ENCODE measurements at places on chromosomes 3 and 15.

DNA sequence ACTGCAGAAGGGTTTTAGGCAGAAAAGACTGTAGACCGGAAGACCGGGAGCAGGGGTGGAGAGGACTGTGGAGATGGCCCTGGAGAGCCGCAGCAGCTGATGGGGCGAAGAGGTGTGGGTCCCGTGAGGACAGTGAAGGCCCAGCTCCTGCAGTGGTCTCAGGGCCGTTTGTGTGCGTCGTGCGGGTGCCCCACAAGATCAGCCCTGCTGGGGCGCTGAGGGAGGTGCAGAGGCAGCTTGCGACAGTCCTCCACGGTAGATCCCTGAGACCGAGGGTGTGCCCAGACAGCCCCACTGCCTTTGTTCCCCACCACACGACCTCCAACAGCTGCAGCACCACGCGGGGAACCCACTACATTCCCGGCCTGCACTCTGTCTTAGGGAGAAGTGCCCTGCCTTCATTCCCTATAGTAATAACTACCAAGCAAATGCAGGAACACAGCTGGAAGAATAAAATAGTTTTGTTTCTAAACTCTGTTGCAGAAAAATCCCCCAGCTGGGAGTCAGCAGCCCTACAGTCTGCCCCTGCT is 19.0 kb upstream of the CRABP1 start:
- H3K36me3 ChIP-seq = no peaks in the 10 kb centered on the region
- no peak overlapping the region for H3K27ac ChIP-seq
- H3K27me3 ChIP-seq = no peaks in the 10 kb centered on the region
- DNase-seq = no peak
- H3K4me3 ChIP-seq = no peak overlapping the region

DNA sequence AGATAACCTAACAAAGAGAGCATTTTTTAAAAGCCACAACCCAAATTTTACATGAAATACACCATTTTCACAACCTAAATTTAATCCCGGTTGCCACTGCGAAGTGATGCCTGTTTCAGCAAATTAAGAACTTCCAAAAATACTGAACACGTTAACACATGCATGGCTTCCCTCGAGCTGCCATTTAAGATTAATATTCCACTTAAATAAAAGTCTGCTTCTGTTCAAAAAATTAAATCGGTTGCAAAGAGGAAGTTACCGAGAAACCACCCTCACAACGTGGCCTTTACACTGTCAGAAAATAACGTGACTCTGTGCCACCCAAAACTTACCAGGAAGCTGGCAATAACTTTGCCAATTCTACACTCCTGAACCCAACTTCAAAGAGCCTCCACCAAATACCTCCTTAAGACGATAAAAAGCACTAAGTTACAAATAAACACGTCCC is 1.2 kb downstream of the TBL1XR1 start:
- peak overlapping the region; percentile 96 for H3K27ac ChIP-seq
- H3K27me3 ChIP-seq = no peaks in the 10 kb centered on the region
- H3K4me1 ChIP-seq = peaks cover 19% of the 10 kb centered on the region

DNA sequence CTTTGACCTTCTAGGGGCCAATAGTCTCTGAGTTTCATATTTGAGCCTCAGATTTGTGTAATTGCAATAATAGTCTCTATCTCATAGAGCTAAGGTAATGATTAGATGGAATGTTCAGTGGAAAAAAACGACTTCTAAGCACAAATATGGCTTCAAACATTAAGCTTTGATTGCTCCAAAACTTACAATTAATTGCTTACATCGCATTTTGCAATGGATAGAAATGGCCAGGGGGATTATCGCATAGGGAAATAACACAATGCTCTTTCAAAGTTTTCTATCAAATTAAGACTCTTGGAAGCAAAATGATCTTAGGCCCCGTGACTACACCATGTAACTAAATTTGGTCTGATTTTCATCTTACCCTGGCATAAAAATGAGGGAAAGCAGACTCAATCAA is 888.6 kb downstream of the AGBL1 start:
- no peak overlapping the region for H3K27ac ChIP-seq
- H3K4me3 ChIP-seq = no peak overlapping the region
- no peaks in the 10 kb centered on the region for H3K4me1 ChIP-seq

GRCh38 chr15:69359722-69360121 is 54.4 kb upstream of the KIF23 start:
- no peaks in the 10 kb centered on the region for H3K4me1 ChIP-seq
- peak; percentile 41 for DNase-seq
- no peak overlapping the region for H3K4me3 ChIP-seq
- no peaks in the 10 kb centered on the region for H3K36me3 ChIP-seq
- no peak overlapping the region for H3K27ac ChIP-seq
- no peaks in the 10 kb centered on the region for H3K27me3 ChIP-seq

DNA sequence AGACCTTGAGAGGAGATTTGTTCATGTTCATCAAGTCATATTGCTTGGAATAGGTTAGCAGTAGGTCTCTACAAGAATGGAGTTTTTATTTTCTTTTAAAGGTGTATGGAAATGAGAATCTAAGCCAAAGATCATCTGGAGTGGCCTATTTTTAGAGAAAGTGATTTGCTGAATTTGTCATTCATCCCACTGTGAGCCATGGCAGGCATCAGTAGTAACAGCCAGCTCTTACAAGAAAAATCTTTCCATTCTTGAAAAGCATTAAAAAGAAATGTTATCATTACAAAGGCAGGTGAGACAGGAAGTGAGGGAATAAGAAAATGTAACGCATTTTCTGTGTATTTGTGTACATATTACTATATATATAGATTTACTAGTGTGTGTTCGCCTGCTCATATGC is 29.6 kb downstream of the STAC start:
- no peak overlapping the region for H3K27ac ChIP-seq
- no peaks in the 10 kb centered on the region for H3K27me3 ChIP-seq
- no peaks in the 10 kb centered on the region for H3K36me3 ChIP-seq
- no peaks in the 10 kb centered on the region for H3K4me1 ChIP-seq
- no peak overlapping the region for H3K4me3 ChIP-seq

DNA sequence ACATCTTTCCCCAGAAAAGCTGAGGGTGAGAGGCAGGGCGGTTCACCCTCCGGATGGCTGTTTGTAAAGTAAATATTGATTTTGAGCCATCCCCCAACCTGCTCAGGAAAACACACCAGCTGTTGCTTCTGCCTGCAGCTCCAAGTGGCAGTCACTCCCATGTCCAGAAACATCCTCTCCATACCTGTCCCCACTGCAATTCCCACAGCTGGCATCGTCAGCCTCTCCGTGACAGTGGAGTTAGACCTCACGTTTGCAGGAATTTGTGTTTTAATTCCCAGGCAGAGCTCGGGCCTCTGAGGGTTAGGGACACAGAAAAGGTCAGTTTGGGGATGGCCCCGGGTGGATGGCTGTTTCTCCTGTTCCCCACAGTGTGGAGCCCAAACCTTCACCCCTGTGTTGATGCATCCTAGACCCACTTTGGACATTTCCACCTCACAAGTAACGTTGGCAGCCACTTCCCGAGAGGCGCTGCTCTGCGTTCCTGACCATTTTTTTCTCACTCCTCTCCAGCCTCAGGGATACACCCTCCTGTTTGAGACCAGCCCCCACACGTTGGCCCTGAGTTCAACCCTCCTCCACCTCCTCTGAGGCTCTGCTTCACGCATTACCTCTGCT is 11.8 kb upstream of the FAM174B start:
- peak overlapping the region; percentile 12 for H3K4me3 ChIP-seq
- DNase-seq = no peak
- peaks cover 11% of the 10 kb centered on the region for H3K4me1 ChIP-seq
- H3K27ac ChIP-seq = no peak overlapping the region

- H3K4me1 ChIP-seq = no peaks in the 10 kb centered on the region
- H3K27ac ChIP-seq = no peak overlapping the region
- H3K27me3 ChIP-seq = no peaks in the 10 kb centered on the region
- H3K36me3 ChIP-seq = peaks cover 63% of the 10 kb centered on the region
Observed at GRCh38 chr3:4709341-4709740, 216.2 kb downstream of the ITPR1 start.

GRCh38 chr3:118729546-118729945 is 305.1 kb downstream of the IGSF11 start:
- H3K27ac ChIP-seq = no peak overlapping the region
- H3K36me3 ChIP-seq = no peaks in the 10 kb centered on the region
- no peak for DNase-seq
- H3K4me1 ChIP-seq = no peaks in the 10 kb centered on the region
- no peaks in the 10 kb centered on the region for H3K27me3 ChIP-seq

DNA sequence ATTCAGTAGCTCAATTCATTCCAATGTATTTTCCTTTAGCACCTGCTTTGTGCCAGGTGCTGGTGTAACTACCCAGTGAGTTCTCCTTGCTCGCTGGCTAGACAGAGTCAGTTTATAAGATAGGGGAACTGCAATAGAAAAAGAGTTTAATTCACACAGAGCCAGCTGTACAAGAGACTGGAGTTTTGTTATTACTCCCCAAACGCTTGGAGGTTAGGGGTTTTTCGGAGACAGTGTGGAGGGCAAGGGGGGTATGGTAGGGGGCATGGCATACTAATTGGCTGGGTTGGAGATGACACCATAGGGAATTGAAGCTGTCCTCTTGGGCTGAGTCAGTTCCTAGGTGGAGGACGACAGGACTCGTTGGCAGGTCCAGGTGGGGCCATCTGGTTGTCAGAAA is 5.4 kb upstream of the CFAP91 start:
- no peaks in the 10 kb centered on the region for H3K36me3 ChIP-seq
- H3K4me1 ChIP-seq = peaks cover 4% of the 10 kb centered on the region
- no peak overlapping the region for H3K4me3 ChIP-seq
- no peak for DNase-seq
- no peak overlapping the region for H3K27ac ChIP-seq

- no peaks in the 10 kb centered on the region for H3K36me3 ChIP-seq
- H3K27me3 ChIP-seq = no peaks in the 10 kb centered on the region
- H3K4me1 ChIP-seq = no peaks in the 10 kb centered on the region
- H3K27ac ChIP-seq = no peak overlapping the region
- no peak for DNase-seq
- no peak overlapping the region for H3K4me3 ChIP-seq
Observed at GRCh38 chr15:66128116-66128680, 125.4 kb downstream of the MEGF11 start.

GRCh38 chr3:41033956-41034519 is 165.3 kb upstream of the CTNNB1 start:
- no peaks in the 10 kb centered on the region for H3K27me3 ChIP-seq
- no peak for DNase-seq
- no peak overlapping the region for H3K4me3 ChIP-seq
- H3K4me1 ChIP-seq = no peaks in the 10 kb centered on the region
- H3K27ac ChIP-seq = no peak overlapping the region
- no peaks in the 10 kb centered on the region for H3K36me3 ChIP-seq

GRCh38 chr3:138509586-138509985 is 75.2 kb downstream of the ESYT3 start:
- no peak for DNase-seq
- H3K4me1 ChIP-seq = no peaks in the 10 kb centered on the region
- H3K27ac ChIP-seq = no peak overlapping the region
- H3K36me3 ChIP-seq = peaks cover 4% of the 10 kb centered on the region
- H3K4me3 ChIP-seq = no peak overlapping the region
- no peaks in the 10 kb centered on the region for H3K27me3 ChIP-seq

- H3K4me3 ChIP-seq = no peak overlapping the region
- H3K27me3 ChIP-seq = no peaks in the 10 kb centered on the region
- no peaks in the 10 kb centered on the region for H3K36me3 ChIP-seq
- no peak for DNase-seq
- no peak overlapping the region for H3K27ac ChIP-seq
- H3K4me1 ChIP-seq = no peaks in the 10 kb centered on the region
Observed at GRCh38 chr15:86762874-86763273, 683.2 kb downstream of the AGBL1 start.

- peaks cover 2% of the 10 kb centered on the region for H3K4me1 ChIP-seq
- peak overlapping the region; percentile 94 for H3K27ac ChIP-seq
- no peaks in the 10 kb centered on the region for H3K27me3 ChIP-seq
- H3K36me3 ChIP-seq = peaks cover 8% of the 10 kb centered on the region
- peak overlapping the region; percentile 76 for H3K4me3 ChIP-seq
Observed at GRCh38 chr15:72782274-72783003, 1.1 kb downstream of the ADPGK start.

DNA sequence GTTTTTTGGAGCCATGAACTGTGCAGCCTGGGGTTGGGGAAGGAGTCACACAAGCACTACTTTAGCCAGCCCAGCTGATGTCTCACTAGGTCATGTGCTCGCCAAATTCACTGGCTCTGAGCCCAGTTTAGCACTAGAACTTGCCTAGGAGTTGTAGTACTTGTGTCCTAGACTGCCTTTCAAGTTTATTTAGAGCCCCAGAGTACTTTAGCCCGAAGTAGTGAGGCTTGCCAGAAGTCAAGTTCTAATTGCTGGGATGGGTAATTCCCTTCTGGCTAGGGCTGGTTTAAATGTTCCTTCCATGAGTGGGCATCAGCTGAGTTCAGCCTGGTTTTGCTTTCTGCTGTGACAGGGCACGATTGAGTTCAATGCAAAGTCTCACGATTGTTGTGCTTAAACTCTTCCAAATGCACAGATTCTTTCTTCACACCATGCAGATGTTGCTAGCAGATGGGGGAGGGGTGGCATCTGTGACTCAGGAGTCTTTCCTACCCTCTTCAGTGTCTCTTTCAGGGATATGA is 228.2 kb upstream of the ZPLD1 start:
- H3K27ac ChIP-seq = peak overlapping the region; percentile 35
- peak; percentile 90 for DNase-seq
- H3K36me3 ChIP-seq = no peaks in the 10 kb centered on the region
- H3K4me1 ChIP-seq = peaks cover 19% of the 10 kb centered on the region
- H3K27me3 ChIP-seq = no peaks in the 10 kb centered on the region
- peak overlapping the region; percentile 33 for H3K4me3 ChIP-seq

- H3K36me3 ChIP-seq = no peaks in the 10 kb centered on the region
- H3K27me3 ChIP-seq = no peaks in the 10 kb centered on the region
- peak within 1 kb of the TSS; percentile 58 for H3K27ac ChIP-seq
- H3K4me1 ChIP-seq = no peaks in the 10 kb centered on the region
- peak within 1 kb of the TSS; percentile 78 for H3K4me3 ChIP-seq
Observed at GRCh38 chr3:148697306-148698189, at the start of gene AGTR1. Gene AGTR1 (plus strand): TSS chr3:148697903. CDS start chr3:148741036, 43,133 bp downstream.

DNA sequence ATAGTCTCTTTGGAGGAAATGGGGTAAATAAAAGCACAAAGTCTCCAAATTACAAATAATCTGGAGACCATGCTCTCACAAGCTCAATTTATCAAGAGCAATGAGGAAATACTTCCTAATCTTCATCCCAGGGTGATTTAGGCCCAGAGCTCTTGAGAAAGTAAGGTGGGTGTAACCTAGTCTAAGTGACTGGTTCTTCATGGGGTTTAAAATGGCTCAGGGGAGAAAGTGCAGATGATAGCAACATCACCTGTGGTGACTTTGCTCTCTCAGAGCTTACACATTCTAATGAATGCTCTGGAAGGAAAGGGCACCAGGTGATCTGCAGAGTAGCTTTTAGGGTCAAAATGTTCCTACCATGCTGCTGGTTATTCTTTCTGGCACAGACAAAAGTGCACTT is 118.4 kb upstream of the TP63 start:
- H3K4me1 ChIP-seq = no peaks in the 10 kb centered on the region
- DNase-seq = no peak
- H3K27me3 ChIP-seq = no peaks in the 10 kb centered on the region
- H3K4me3 ChIP-seq = no peak overlapping the region

DNA sequence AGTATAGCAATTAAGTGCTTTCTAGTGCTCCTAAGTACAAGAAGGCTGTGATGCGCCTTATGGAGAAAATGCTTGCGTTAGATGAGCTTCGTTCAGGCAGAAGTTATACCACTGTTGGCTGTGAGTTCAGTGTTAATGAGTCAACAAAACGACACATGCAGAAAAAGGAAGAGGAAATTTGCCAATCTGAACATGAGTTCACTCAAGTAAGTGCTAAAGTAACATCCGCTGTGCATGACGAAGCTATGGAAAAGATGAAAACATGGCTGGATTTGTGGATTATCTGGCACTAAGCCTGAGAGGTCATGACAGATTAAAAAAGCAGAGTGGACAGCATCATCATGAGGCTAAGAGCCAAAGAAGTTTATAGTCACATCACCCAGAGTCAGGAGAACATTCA is 36.9 kb downstream of the SH3BP5 start:
- no peak overlapping the region for H3K4me3 ChIP-seq
- peak; percentile 81 for DNase-seq
- no peaks in the 10 kb centered on the region for H3K27me3 ChIP-seq
- H3K4me1 ChIP-seq = peaks cover 22% of the 10 kb centered on the region
- peak overlapping the region; percentile 92 for H3K27ac ChIP-seq
